ENCODE measurements at places on chromosomes 2 and 18.

DNA sequence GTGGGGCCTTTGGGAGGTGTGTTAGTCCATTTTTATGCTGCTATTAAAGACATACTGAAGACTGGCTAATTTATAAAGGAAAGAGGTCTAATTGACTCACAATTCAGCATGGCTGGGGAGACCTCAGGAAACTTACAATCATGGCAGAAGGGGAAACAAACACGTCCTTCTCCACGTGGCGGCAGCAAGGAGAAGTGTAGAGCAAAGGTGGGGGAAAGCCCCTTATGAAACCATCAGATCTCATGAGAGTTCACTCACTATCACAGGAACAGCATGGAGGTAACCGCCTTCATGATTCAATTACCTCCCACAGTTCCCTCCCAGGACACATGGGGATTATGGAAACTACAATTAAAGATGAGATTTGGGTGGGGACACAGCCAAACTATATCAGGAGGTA is 187.1 kb upstream of the OSR1 start:
- DNase-seq, result no peak

- peak; percentile 7 for DNase-seq
Measured at GRCh38 chr2:96207774-96208142, 869 bp downstream of the STARD7 start.

GRCh38 chr2:67616749-67617148 is 219.6 kb downstream of the ETAA1 start:
- DNase-seq, result no peak

- no peak for DNase-seq
Measured at GRCh38 chr18:33184175-33184574, 256.3 kb downstream of the CCDC178 start.

- DNase-seq, result no peak
Measured at GRCh38 chr2:18987016-18987415, 371.4 kb downstream of the OSR1 start.

DNA sequence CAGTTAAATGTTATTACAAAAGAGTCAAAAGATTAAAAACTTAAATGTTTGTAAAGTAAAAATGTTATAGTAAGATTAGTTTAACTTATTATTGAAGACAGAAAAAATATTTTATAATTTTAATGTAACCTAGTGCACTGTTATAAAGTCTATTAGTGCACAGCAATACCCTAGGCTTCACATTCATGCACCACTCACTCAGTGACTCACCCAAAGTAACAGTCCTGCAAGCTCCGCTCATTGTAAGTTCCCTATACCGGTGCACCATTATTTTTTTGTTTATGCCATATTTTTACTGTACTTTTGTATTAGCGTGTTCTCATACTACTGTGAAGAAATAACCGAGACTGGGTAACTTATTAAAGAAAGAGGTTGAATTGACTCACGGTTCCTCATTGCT is 759.7 kb upstream of the CDH7 start:
- DNase-seq, result no peak

DNA sequence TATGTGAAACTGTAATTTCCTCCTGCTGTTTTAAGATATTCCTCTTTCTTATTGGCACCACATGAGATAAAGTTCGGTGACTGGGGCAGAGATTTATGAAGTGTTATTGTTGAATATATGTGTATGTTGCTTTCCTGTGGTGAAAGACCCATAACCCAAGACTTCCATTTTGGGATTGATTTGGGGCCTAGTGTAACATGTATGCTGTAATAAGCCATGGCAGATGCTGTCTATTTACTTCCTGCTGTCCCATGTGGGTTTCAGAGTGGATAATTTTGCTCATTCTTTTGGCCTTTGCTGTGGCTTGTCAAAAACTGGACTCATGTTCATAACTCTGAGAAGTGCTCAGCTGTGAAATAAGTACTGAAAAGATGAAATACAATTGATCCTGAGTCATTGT is 10.8 kb upstream of the MYO1B start:
- DNase-seq, result no peak

GRCh38 chr2:38491436-38491835 is 111.3 kb downstream of the HNRNPLL start:
- DNase-seq, result no peak

DNA sequence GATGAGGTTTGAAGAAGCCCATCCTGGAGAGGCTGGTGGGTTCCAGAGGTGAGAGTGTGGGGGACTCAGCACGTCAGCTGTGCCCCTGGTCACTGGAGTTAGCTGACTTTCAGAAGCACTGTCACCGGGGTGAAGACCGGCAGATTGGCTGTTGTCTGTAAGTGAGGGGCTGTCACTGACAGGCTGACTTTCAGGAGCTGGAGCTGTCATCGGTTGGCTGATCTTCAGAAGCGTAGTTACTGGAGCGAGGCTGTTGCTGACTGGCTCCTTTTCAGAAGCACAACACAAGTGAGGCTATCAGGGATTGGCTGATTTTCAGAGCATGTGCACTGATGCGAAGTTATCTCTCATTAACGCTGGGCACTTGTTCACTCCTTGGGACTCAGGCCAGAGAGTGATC is 738.4 kb upstream of the ID2 start:
- DNase-seq, result no peak

DNA sequence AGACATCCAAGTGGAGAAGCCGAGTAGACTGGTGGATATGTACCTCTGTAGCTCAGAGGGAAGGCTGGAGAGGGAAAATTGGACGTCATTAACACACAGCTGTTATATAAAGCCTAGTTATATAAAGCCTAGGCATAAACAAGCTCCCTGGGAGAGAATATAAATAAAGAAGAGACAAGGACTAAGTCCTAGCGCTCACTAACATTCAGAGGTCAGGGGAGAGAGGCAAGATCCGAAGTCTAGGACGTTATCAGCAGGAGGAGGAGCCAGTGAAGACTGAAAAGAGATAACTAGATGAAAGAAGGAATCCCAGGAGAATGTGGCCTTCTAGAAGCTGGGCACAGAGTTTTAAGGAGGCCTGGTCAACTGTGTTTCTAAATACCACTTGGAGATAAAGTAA is 55.3 kb downstream of the NOL10 start:
- DNase-seq, result no peak

DNA sequence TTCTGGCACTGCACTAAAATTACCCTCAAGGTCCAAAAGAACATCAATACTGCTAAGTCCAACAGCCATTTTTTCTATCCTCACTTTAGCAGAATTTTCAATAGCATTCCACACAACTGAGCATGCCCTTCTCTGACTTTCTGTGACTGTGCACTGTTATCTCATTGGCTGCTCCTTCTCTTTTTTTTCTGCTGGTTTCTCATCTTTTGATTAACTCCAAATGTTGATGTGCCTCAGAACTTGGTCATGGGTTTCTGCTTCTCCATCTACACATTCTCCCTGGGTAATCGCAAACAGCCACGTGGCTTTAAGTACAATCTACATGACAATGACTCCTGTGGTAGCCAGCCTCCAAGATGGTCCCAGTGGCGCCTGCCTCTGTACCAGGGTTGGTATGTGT is 75.0 kb upstream of the CD226 start:
- DNase-seq, result no peak

DNA sequence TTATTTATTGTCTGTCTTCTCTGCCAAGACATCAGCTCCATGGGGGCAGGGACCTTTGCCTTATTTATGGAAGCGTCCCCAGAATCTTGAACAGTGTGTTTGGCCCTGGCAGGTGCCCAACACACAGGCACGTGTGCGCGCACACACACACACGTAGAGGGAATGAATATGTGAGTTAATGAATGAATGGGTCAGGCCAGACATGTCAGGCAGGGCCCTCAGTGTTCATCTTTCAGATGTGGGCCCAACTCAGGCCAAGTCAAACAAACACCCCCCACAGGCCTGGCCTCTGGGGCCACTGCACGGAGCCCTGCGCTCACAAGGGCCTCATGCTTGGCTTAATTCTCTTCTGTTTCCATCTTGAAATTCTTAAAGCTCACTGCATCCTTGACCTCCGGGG is 54.1 kb downstream of the DYSF start:
- DNase-seq, result no peak

DNA sequence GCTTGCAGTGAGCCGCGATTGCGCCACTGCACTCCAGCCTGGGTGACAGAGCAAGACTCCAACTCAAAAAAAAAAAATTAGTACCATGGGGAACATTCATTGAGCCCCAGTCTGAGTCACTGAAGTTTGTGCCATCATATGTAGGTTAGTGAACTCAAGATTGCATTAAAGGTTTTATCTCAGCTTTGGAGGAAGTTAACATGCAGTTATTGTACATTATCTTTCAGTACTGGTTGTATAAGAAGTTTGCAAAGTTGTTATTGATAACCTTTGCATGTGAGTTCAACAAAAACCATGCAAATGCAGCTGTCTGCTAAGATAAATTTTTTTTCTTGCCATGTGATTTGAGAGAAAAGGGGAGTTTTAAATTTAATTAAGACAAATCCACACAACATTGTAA is 95.7 kb downstream of the MEIS1 start:
- no peak for DNase-seq

- DNase-seq, result no peak
Measured at GRCh38 chr2:126776255-126776654, 120.3 kb downstream of the GYPC start.

GRCh38 chr2:152245653-152246052 is 70.1 kb upstream of the STAM2 start:
- DNase-seq, result no peak

DNA sequence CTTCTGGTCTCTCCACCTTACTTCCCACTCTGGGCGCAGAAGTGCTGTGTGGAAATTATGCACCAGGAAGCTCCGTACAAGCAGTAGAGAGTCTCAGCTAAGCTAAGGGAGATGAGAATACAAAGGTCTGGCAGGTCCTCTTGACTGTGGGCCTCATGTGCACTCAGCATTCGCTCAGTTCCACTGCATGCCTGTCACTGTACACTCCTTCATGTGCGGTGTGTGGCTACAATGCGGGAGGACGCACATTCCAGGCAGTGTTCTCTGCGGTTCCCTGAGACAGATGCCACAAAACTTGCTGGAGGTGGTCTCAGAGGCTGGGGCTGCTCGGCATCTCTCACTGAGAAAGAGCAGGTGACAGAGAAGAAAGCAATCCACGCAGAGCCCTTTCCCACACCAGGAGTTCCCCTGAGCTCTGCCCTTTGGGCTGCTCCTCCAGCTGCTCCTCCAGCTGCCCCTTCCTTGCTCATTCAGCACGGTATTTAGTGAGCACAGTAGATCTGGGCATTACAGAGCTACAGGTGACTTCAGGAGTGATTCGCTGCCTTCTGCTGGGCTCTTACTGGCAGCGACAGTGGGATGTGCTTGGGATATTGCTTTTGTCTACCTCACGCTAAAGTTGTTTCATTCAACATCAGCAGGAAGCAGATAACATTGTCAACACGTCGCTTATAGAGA is 176.6 kb downstream of the SH3RF3 start:
- no peak for DNase-seq

DNA sequence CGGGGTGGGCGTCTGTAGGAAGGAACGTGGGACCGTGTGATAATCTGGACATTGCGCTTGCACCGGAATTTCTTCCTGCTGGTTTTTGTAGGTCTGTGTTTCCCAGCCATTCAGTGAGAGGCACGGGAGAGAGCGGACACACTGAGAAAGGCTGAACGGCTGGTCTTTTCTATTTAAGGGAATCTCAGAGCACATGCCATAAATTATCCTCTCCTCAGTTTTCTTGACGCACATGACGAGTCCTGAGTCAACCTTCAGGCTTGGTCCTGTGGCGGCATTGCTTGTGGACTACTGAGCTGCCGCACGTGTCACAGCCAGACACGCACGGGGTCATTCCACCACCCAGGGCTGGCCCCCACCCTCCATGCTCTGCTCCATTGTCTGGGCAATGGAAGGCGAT is 519.3 kb upstream of the ID2 start:
- DNase-seq, result no peak

Data from stimulated activated CD4-positive, alpha-beta T cell treated with anti-CD3 and anti-CD28 coated beads, Interleukin-15, amount 100 ng/mL, for 1 hour (primary cell).